CD4-positive, alpha-beta memory T cell (primary cell): ENCODE measurements at places on chromosomes 12 and 14. TPM values are rescaled to one million over a fixed set of nuclear protein-coding genes. Genes with fewer than 3 reads are reported as not detected.

RIC8B gene
- 20.8 TPM for total RNA-seq

NUP37 gene
- 18.8 TPM for total RNA-seq

GRIN2B gene
- not detected for total RNA-seq

BIN2 gene
- 215 TPM for total RNA-seq

KRT3 gene
- total RNA-seq: not detected
